ENCODE measurements at places on chromosomes 5 and 9.
A peak's percentile ranks its signal among the peaks of the same experiment; 100 is the strongest.

DNA sequence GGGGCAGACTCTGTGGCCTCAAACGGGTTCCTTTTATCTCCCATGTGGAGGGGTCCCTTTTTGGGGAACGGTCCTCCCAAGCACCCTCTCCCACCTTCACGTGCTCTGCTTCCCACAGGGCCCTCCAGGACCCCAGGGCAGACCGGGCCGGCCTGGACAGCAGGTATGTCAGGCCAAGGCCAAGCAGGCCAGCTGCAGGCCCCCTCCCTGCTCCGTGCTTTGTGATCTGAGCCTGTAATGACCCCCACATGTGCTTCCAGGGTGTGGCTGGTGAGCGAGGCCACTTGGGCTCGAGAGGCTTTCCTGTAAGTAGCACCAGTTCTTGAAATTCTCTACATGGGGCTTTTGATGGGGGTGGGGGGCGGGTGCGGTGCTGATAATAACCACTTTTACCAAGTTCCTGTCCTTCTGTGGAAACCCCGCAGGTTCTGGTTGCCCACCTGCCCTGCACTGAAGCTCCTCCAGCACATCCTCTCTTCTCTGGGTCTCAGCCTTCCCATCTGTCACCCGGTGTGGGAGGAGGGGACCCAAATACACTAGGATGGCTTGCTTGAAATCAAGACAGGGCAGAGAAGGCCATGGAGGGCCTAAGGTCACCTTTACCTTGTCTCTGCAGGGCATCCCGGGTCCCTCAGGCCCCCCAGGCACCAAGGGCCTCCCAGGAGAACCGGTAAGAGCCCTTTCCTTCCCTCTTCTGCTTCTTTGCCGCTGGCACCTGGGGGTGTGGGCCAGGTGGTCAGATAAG lies 57.9 kb upstream of the ORM1 start:
- no peak for DNase-seq

DNA sequence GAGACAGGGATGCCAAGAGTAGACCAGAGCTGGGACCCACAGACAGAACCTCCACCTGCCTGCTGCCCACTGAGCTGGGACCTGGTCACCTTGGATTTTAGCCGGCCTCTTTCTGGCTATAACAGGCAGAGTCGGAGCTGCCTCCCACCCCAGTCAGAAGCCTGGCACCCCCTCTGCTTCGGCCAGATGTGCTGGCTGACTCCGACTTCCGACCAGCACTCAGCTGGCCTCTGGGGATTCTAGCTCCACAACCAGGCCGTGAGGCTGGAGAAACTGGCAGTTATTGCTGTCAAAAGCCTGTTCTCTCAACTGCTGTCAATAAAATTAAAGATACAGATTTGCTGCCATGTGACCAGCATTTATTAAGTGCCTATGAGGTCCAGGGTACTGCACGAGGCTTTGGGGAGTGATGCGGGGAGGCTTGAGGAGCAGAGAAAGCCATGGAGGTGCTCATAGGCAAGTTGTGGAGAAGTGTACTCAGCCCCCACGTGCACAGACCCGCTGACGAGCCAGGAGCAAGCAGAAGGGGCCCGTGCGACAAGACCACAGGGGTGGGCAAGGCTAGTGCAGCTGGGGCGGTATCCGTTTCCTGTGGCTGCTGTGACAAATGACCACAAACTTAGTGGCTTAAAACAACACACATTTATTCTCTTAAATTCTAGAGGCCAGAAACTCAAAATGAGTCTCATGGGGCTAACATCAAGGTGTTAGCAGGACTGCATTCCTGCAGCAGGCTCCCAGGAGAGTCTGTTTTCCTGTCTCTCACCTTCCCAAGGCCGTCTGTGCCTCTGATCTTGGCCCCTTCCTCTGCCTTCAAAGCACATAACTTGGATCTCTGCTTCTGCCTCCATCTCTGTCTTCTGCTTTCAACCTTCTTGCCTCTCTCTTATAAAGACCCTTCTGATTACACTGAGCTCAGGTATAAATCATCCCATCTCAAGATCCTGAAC lies 13.1 kb downstream of the GFI1B start:
- DNase-seq, result no peak

DNA sequence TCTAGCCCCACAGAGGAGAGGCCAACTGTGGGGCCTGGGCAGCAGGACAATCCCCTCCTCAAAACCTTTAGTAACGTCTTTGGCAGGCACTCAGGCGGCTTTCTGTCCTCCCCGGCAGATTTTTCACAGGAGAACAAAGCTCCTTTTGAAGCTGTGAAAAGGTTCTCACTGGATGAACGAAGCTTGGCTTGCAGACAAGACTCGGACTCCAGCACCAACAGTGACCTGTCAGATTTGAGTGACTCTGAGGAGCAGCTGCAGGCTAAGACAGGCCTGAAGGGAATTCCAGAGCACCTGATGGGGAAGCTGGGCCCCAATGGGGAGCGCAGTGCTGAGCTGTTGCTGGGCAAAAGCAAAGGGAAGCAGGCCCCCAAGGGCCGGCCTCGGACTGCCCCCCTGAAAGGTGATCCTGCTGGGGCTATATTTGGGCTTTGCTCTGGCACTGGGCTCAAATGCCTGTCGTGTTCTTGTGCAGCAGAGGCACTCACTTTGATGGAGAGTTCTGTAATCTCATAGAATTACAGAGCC lies 39.4 kb downstream of the KDM3B start:
- no peak for DNase-seq

- DNase-seq, result no peak
Observed at GRCh38 chr5:125679522-125679921, 743.7 kb upstream of the GRAMD2B start.

GRCh38 chr9:127011772-127012171 lies 97.2 kb downstream of the RALGPS1 start:
- DNase-seq, result no peak

- no peak for DNase-seq
Observed at GRCh38 chr5:138440159-138441073, 1.6 kb downstream of the REEP2 start.

DNA sequence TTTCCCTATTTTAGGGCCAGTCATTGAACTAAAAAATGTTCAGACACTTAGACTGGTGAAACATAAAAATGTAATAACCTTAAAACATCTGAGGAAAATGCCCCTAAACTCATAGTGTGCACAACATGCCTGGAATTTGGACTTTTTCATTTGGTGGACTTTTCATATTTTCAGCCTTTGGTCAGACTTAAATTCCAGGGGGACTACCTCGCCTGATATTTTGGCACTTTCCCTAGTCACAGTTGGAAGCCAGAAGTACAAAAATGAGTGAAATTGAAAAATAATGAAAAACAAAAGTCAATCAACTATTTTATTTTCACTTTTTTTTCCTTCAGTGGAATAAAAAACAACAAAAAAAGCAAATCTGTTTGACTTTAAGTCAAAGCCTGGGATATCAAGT lies 256.2 kb downstream of the ACTL7B start:
- DNase-seq, result no peak

GRCh38 chr9:83670381-83670780 lies 37.4 kb downstream of the UBQLN1 start:
- DNase-seq, result no peak

DNA sequence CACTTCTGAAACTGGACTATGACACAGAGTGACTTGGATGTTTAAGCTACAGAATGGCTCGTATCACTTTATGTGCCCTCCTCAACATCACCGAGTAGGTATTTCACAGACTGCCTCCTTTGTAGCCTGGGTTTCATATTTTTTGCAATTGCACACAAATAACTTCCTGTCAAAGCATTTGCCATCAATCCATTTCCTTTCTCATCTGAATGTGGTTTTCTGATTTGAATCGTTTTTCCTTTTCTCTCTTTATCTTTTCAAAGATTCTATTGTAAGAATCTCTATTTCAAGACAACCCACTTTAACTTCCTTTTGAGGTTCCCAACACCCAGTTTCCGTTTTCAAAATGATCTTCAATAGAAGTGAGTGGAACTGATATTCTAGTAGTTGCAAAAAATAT lies 563.8 kb upstream of the ARRDC3 start:
- DNase-seq, result no peak

DNA sequence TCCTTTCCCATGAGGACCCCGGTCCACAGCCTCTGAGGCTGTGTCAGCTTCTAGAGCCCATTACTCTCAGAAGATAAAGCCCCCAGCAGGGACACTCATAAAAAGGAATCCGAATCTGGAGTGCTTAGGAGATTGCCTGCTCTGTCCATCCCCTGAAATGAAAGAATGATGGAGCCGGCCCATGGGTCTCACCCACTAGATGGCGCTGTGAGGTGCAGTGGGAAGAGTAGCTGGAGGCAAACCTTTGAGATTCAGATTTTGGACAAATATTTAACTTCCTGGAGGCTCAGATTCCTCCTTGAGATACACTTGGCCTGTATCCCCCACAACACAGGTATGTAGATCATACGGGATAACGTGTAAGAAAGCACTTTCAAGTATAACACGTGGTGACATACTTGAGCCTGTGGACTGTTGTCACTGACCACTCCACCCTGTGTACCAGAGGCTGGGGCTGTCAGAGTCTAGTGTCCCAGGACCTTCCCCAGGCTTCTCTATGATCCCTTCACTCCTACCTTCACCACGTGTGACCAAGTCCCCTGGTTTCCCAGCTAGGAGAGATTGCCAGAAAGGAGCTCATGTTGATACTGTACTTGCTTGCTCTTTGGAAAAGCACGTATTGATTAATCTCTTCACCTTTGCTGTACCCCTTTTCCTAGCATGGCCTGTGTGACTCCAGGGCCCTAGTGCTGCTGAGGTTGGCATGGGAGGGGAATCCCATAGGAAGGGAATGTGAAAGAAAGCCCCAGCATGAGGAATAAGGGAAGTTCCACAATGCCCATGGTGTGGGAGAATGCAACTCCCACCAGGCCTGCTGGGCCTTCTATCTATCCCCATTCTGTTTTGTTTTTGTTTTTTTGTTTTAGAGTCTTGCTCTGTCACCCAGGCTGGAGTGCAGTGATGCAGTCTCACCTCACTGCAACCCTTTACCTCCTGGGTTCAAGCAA lies 32.1 kb downstream of the TRMO start:
- DNase-seq, result peak; percentile 31

DNA sequence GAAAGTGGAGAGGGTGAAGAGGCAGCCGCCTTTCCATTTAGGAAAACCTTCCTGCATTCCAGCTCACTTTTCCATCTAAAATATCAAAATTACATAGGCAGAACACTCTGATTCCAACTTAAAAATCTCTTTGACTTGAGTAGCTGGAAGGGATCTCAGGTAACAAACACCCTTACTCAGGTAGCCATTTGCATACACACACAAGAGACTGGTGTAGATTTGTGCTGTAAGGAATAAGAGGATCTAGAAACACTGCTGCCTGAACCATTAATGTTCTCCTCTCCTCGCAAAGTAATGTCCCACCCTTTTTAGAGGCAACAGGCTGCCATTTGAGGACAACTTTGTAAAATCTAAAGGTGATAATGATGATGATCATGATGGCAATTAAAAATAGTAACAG lies 53.5 kb downstream of the BNC2 start:
- DNase-seq, result no peak

DNA sequence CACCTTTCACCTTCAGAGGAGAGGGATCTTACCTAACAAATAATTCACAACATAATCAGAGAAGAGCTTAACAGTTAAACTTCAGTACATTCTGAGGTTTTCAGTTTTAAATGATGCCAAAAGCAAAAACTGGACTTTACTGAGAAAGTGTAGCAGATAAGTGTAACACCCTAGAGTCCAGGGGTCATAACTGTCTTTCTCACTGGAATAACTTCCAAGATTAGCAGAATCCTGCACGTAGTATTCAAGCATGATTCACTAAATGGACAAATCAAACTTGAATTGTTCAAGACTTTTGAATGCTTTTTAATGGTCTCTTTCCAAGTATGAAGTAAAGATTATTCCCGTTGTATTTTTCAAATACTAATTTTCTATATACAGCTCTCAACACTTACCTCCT lies 180.1 kb upstream of the NREP start:
- no peak for DNase-seq

DNA sequence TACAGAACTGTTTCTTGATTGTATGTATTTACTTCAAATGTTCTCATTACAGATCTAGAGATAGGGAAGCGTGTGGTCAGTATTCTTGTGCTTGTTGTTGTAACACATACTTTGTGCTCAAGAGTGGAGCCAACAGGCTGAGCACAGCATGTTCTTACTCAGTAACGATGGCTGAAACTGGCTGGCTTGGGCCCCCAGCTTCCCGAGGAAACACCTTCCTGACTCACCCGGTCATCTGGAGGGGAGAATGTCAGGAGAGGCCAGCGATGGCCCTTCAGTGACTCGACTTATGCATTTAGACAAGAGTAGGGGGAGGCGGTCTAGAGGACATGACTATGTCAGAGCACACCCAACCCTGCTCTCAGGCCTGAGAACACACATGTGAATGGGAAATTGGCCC lies 25.6 kb downstream of the ZNF474 start:
- DNase-seq, result no peak

DNA sequence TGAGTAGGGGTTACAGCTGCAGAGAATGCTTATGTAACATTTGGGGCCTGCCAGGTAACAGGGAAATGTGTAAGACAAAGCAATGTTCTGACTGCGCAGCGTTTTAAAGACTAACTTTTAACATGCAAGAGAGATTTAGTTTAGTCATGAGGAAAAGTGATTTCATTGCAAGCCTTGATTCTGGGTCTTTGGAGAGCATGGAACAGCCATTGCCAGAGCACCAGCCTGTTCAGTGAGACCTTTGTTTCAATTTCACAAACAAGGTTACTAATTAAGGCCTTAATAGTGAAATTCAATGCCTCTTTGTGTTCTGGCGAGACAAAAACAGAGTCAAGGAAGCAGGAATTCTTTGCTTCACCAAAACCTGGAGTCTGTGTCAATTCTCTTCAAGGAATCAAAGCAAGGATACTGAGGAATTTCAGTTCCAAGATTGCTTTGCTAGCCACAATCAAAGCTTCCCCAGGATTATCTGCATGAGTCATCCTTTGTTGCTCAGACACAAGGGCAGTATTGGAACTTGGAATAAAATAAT lies 14.4 kb downstream of the CKMT2 start:
- DNase-seq, result no peak

GRCh38 chr9:99357575-99357974 lies 135.5 kb downstream of the SEC61B start:
- DNase-seq, result no peak

GRCh38 chr9:77170991-77171699 lies 6.2 kb upstream of the VPS13A start:
- no peak for DNase-seq

- peak; percentile 64 for DNase-seq
Observed at GRCh38 chr9:128724744-128725211, 851 bp upstream of the ZDHHC12 start.
